ENCODE measurements at places on chromosomes 5 and 9. TPM values are rescaled to one million over a fixed set of nuclear protein-coding genes. Genes with fewer than 3 reads are reported as not detected.

DNA sequence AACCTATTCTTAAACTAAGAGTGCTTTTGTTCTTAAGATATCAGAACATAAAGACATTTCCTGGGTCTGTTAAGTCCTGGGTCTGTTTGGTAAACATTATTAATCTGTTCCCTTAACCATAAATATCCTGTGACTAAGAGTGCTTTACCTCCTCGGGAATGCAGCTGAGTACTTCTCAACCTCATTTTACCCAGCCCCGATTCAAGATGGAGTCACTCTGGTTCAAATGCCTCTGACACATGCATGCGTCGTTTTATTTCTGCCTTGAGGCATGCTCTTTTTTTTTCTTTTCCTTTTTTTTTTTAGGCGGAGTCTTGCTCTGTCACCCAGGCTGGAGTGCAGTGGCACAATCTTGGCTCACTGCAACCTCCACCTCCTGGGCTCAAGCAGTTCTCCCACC is 39.8 kb upstream of the FBXL17 start:
- peak; percentile 13 for DNase-seq

ERGIC1 gene
- 171 TPM for polyA plus RNA-seq

DNA sequence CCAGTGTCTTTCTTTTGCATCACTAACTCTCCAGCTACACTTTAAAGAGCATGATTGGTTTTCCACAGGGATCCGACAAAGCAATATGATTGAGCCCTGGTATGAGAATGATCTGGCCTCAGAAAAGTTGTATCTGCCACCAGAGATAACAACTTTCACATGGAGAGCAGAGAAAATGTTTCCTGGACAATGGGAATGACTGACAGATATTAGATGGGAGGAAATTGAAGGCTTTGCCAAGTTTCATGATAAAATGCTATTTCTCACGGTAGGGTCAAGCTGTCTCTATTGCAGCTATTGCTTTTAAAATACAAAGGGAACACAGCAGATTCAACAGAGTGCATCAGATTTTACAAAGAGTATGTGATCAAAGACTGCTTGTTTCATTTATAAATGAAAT is 56.4 kb upstream of the GLIS3 start:
- DNase-seq: no peak

PCDHA5 gene
- polyA plus RNA-seq: 0.01 TPM

- DNase-seq: no peak
These were observed 43.3 kb downstream of the GOLPH3 start for GRCh38 chr5:32130865-32131264.

DNA sequence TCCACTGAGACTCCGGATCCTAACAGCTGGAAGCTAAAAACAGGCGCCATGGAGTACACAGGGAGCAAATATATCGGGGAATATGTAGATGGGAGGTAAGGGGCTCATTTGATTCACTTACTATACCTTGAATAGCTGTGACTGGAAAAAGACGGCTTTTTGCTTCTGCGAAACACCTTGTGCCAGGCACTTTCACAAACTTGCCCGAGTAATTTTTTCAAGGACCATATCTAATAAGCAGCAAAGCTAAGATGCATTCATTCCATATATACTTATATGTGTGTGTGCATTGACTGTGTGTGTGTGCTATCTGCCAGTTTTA is 178 bp downstream of the MORN5 start:
- no peak for DNase-seq

ASPN gene
- polyA plus RNA-seq: 5.5 TPM

GRCh38 chr5:115413651-115414050 is 117.2 kb upstream of the CCDC112 start:
- DNase-seq: no peak

ABLIM3 gene
- 67.8 TPM for polyA plus RNA-seq

- no peak for DNase-seq
These were observed 90.4 kb downstream of the PGM5 start for GRCh38 chr9:68446836-68447235.

DNA sequence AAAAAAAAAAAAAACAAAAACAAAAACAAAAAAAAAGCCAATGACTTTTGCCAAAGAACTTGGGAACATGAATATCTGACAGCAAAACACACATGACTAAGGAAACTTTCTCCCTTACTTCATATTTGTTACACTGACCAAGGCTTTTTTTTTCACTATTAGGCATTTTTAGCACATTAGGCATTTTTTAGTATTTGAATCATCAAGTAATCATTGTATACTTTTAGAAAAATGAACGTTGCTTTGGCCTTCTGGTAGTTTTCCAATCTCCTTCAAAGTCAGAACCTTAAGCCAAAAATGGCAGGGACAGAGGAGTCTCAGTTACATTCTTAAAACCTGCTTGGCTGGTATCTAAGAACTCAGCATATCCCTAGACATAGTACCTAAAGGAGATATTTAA is 19.3 kb downstream of the NREP start:
- peak; percentile 80 for DNase-seq

- DNase-seq: no peak
These were observed 211.6 kb upstream of the TMEM161B start for GRCh38 chr5:88480245-88480644.

DNA sequence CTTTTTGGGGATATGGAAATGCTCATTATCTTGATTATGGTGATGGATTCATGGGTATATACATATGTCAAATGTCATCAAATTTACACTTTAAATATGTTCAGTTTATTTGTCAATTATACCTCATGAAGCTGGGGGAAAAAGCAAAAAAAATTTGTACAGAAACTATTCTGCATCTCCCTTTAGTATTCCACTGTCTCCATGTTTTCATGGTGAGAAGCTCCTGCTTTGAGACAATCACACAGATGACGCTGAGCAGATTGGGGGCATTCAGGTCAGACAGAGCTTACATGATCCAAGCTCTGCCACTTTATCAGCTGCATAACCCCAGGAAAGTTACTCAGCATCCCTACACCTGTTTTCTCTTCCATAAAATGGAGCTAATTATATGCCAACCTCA is 101.5 kb downstream of the PLPPR1 start:
- no peak for DNase-seq

DNA sequence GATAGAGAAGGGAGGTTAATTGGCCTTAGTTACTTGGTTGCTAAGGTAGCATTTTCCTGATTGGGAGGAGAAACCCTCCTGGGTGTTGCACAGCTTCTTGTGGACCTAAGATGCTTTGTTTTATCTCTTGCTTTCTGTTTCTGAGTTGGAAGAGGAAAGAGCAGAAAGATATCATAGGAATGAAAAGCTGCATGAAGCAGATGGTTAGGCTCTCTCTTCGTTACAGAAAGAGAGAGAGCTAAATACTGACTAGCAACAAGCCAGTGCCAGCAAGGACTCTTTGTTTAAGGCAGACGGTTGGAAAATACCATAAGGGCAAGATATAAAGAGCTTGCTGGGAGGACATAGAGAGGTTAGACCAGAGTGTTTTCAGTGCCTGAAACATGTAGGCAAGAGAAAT is 103.1 kb downstream of the ATG10 start:
- DNase-seq: peak; percentile 5

PCDHB5 gene
- polyA plus RNA-seq: 0.60 TPM

PSAT1 gene
- polyA plus RNA-seq: 46.6 TPM

- DNase-seq: no peak
These were observed 108.5 kb upstream of the IQGAP2 start for GRCh38 chr5:76294573-76294972.

DNA sequence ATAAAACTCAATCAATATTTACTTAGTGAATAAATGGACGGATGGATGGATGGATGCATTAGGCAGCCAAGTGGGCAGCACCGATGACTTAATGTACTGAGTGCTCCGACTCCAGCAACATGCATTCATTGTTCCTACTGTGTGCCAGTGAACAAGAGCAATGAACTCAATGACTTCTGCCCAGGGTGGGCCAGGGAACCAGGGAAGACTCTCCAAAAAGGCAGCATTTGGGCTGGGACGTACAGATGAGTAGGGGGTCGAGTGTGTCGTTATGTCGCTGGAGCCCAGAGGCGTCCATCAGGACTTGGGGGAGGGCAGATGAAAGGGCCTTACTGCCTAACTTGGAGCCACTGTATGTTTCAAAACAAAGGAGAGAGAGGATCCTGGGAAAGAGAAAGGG is 126.4 kb downstream of the KCNIP1 start:
- no peak for DNase-seq

GRCh38 chr5:122766130-122766529 is 8.8 kb upstream of the SNX2 start:
- no peak for DNase-seq

DNA sequence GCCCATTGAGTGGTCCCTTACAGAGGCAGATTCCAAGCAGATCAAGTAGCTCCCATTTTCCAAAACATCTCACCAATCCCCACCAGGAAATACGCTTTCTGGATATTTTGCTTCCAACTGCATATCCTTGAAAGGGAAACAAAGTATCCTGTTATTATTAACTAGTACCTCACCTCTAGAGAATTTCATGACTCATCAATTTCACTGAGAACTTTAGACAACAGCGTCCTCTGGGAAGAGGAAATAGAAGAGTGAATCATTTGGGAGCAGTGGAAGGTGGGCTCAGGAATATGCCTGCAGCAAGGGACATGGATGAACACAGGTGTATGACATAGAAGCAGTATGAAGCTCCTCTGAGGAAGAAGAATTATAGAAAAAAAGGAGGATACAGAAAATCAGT is 186.7 kb downstream of the MARCHF11 start:
- DNase-seq: peak; percentile 82

DNA sequence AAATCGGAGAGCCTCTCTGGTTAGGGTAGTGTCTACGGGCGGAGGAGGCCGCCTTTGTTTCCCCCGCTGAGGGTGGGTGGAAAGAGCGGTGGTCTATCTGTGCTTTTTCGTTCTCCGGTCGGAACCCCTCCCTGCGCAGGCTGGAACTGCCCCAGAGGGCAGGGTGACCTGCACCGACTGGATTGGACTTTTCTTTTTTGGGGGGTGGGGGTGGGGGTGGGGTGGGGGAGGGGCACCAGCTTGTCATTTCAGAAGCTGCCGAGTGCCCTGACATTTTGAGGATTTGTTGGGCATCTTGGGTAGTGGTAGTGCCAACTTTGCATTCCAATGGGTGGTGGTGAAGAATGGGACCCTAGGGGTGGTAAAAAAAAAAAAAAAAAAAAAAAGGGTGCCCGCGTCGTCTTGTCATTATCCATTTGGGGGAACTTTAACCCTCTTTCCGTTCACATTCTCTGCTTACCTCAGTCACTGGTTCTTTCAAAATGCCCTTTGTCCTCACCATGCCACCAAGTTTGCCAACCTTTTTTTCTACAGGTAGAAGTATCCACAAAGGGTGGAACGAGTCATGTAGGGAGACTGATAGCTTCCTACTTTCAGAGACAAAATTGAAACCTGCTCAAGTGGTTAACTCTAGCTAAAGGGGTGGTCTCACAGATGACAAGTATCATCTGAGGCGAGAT is 1.3 kb downstream of the UBE2R2 start:
- no peak for DNase-seq

DNA sequence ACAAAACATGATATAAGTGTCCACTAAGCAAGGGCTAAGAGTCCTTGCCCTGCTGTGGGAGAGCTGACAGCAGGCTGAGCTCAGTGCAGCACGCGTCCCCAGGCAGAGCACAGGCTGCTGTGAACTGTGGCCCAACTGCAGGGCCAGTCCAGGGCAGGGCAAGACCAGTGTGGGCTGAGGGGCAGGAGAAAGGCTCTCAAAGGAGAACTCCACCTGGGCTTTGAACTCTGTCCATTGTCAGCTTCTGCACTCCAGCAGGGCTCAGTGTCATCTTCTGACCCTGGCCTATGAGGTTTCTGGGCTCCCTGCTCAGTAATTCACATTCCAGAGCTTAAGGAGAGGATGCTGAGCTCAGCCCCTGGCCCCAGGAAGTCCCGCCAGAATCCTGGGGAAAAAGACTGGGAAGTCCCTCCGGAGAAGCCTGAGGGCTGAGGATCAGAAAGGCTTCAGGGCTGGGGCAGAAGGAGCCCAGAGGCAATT is 37.4 kb downstream of the LHFPL2 start:
- DNase-seq: peak; percentile 47

ZMYND19 gene
- 12.7 TPM for polyA plus RNA-seq

GRCh38 chr5:43232943-43233833 is 41.2 kb downstream of the NIM1K start:
- DNase-seq: no peak

DNA sequence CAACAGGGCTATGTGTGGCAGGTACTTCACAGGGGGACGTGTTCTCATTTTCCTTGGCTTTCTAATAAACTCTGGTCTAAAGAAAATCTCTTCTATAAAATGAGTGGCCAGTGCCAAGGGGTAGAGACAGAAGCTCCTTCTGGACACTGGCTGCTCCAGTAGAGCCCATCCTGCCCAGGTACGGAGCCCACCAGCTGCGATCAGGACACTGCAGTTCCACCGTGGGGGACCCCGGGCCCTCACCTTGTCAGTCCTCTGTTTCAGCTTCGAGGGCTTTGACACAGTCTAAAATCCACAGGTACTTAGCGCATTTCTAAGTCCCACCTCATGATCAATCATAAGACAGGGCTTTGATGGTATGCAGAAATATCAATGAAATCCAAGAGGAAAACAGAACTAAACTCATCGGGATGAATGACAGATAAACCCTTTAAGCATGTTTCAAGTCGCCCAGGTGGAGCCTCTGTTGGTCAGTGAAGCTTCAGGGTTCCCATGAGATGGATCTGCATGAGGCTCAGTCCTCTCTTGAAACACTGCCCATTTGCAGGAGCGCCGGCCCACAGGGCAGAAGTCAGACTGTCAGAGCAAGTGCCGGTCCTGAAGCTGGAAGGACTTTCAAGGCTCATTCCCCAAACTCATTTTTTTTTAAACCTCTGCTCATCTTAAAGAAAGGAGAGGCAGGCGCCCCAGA is 20.3 kb upstream of the TERT start:
- no peak for DNase-seq

- no peak for DNase-seq
These were observed 532.6 kb downstream of the CSNK1G3 start for GRCh38 chr5:124044613-124045012.

- DNase-seq: no peak
These were observed 33.6 kb upstream of the IRX4 start for GRCh38 chr5:1916041-1917001.

DNA sequence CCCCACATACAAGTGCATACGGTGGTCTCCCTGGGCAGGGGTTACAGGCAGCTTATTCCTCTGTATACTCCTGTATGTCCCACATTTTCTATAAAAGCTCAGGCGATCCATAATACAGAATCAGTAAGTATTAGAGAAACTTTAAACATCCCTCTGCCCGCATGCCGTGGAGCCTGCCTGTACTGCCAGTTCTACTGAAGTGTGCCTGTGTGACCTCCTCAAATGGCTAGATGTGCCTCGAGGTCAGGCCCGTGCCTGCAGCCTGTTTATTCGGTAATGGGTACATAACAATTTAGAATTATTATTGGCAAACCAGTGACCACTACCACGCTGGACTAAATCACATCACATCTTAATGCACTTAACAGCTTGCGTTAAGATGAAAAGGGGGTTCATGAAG is 190.8 kb downstream of the FANCC start:
- DNase-seq: no peak

PDE6A gene
- polyA plus RNA-seq: 0.02 TPM

IL4 gene
- not detected for polyA plus RNA-seq

DNA sequence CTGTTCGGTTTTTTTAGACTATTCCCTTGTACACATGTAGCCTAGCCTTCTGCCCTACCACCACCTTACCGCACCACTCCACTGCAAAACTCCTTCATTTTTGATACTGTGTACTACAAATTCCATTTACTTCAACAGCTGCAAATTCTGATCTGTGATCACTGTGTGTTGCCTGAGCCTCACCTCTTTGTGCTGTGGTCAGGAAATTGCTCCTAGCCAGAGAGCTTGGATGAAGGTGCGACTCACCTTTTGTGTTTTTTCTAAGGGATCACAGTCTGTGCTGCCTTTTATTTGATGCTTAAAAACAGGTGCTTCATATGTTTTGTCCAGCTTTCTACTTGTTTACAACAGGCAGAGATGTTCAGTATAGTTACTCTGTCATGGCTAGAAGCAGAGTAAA is 31.5 kb downstream of the CSNK1G3 start:
- peak; percentile 3 for DNase-seq

Measured in fibroblast of lung (primary cell).